GM13977 (cell line): ENCODE measurements at places on chromosomes 16 and 17.
A peak's percentile ranks its signal among the peaks of the same experiment; 100 is the strongest.

DNA sequence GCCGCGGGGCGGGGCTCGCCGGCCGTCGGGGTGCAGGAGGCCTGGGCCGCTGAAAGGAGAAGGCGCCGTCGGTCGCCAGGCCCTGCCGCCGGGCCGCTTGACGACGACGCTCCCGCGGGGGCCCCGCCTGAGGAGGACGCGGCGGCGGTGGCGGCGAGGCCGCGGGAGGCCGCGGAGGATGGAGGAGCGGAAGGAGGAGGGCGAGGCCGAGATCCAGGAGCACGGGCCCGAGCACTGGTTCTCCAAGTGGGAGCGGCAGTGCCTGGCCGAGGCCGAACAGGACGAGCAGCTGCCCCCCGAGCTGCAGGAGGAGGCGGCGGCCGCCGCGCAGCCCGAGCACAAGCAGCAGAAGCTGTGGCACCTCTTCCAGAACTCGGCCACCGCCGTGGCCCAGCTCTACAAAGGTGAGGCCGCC is 430 bp downstream of the HAPSTR1 start:
- DNase-seq, result peak; percentile 52

DNA sequence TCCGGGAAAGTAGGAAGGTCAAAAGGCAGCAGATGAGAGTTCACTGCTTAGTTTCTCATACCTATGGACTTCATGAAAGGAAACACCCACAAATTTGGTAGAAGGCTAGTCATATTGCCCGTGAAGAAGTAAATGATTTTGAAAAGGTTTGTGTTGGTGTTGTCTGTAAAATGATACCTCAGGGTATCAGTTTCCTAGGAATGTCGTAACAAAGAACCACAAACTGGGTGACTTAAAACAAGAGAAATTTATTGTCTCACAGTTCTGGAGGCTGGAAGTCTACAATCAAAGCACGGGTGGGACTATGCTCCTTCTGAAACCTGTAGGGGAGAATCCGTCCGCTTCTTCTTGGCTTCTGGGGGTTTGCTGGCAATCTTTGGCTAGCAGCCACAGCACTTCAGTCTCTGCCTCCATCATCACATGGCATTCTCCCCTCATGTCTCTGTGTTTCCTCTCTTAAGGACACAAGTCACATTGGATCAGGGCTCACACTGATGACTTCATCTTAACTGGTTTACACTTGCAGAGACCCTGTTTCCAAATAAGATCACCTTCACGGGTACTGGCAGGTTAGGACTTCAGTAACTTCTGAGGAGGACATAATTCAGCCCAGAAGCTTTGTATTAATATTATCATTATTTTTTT is 2.0 kb upstream of the NAE1 start:
- DNase-seq, result no peak

DNA sequence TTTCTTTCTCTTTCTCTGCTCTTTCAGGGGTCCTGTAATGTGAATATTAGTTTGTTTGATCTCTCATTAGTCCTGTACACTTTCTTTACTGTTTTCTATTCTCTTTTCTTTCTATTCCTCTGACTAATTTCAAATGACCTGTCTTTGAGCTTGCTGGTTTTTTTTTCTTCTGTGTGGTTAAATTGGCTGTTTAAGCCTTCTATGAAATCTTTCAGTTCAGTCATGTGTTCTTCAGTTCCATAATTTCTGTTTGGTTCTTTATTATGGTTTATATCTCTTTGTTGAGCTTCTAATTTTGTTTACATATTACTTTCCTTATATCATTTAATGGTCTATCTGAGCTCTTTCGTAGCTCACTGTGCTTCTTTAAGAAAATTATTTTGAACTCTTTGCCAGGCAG is 31.3 kb upstream of the NKD1 start:
- no peak for DNase-seq

DNA sequence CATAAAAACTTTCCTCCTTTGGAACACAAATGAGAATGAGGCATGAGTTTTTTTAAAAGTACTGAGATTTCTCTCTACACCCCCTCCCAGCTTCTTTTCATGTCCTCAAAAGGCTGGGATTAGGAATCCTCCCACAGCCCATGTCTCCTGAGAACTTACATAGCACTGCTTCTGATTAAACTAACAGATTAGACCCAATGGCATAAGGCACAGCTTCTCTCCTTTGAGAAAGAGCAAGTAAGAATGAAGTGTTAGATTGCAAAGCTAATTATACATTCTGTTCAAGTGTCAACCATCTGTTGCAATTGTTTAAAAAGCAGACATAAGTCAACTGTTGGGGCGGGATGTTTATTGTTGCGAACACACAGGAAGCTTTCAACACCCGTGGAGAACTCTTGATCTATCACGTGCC is 715.1 kb downstream of the CDH11 start:
- no peak for DNase-seq

DNA sequence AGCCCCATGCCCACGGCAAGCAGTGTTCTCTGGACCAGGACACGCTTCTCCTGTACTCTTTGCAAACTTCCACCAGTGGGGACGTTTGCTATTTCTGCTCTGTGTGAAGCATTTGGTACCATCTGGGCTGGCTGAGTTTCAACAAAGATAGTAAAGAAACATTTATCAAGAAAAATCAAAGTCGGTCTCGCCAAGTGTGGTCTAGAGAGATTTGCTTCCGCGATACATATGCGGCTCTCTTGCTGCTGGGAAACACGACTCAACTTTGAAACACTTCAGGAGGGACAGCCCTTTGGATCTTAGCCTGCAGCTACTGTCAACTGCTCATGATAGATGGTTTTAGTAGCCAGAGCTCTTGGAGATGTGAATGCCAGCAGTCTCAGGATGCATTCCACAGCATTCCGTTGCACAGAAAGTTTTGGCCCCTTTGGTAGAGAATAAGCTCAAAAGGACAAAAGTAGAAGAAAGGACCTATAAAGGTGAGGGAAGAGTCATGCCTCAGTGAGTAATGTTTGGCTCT is 168.2 kb upstream of the CACNG3 start:
- no peak for DNase-seq

GRCh38 chr16:67517155-67517445 is 11.5 kb upstream of the RIPOR1 start:
- no peak for DNase-seq

GRCh38 chr17:15000661-15001060 is 264.5 kb downstream of the PMP22 start:
- DNase-seq, result no peak

GRCh38 chr16:77812856-77813500 is 24.6 kb downstream of the VAT1L start:
- DNase-seq, result no peak

GRCh38 chr16:85291302-85292148 is 179.3 kb upstream of the CIBAR2 start:
- DNase-seq, result no peak

DNA sequence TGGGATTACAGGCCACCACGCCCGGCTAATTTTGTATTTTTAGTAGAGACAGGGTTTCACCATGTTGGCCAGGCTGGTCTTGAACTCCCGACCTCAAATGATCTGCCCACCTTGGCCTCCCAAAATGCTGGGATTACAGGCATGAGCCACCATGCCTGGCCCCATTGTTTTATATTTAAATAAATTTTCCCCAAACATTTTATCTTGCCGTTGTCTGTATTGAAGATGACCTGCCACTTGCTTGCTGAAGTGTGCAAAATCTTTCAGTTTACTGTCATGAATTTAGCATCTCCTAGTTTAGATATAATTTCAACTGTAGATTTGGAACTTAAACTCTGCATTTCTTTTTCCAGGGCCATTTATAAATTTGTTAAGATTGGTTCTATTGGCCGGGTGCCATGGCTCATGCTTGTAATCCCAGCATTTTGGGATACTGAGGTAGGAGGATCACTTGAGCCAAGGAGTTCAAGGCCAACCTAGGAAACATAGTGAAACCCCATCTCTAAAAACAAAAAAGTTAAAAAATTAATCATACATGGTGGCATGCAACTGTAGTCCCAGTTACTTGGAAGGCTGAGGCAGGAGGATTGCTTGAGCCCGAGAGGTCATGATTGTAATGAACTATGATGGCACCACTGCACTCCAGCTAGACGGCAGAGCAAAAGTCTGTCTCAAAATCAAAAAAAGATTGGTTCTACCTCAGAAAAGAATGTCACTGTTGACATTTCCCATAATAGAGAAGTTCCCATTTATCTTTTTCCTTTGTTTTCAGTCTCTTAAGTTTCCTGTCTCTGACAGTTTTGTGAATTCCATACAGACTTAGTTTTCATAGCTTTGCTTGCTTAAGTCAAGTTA is 84.4 kb downstream of the VMP1 start:
- no peak for DNase-seq

GRCh38 chr16:49411121-49411970 is 37.7 kb downstream of the C16orf78 start:
- no peak for DNase-seq
